ENCODE measurements at places on chromosomes 13 and 19.

DNA sequence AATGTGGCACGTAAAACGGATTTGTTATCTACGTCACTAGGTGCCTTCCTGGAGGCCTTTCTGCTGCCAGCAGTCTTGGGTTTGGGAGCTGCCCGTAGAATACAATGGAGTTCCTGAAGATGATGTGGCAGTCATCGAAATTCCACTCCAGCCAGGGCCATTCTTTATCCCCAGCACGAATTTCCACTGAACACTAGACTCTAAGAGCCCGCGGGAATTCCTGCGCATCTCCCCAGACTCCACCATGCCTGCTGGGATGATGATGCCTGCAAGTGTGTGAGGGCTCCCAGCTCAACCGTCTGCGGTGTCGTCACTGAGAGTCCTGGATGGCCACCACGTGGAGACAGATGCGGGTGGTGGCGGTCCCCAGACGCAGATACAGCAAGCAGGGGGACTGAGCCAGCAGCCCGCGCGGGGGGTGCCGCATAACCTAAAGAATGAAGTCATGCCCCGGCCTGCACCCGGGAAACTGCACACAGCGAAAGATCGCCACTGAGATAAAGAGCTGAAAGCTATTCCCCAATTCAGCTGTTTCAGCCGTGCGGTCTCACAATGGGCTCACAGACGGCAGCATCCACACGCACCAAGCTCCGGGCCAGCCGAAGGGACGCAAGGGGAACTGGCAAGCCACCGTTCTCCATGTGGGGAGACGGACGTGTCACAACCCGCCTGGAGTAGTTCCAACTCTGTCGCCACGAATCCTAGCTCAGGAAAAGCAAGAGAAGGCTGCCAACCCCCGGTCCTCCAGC lies 41.1 kb downstream of the COL4A1 start:
- DNase-seq, result no peak

DNA sequence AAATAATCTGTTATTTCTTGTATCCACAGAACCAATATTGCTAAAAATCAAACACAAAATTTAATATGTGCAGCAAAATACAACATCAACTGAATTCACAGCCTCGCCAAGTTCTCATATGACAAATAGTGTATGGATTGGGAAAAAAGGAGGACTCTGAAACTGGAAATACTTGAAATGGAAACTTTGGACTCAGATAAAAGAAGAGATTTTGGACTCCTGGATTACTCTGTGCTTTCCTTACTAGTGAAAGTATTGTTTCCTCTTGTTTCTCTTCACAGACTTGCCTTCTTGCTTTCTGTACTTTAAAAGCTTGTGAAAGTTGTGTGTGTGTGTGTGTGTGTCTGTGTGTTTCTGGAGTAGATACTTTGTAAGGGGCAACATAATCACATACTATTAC lies 1596.3 kb downstream of the PCDH9 start:
- no peak for DNase-seq

GRCh38 chr19:32181216-32181920 lies 164.0 kb upstream of the ZNF507 start:
- no peak for DNase-seq

DNA sequence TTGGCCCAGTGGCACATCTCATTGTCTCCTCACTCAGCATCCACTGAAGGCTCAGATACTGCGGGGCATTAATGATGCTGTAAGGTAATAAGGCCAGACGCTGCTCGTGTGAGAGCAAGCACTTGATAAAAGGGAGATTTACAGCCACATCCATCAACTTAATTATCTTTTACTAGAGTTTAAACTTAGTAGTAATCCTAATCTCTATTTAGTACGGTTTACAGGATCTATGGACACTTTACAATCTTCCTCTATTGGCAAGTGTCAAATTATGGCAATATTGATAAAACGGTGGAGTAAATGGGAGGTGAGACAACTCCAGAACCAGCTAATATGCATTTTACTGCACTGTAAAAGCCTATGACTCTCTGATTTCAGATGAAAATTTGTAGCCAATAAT lies 192.7 kb upstream of the GPR12 start:
- DNase-seq, result no peak

DNA sequence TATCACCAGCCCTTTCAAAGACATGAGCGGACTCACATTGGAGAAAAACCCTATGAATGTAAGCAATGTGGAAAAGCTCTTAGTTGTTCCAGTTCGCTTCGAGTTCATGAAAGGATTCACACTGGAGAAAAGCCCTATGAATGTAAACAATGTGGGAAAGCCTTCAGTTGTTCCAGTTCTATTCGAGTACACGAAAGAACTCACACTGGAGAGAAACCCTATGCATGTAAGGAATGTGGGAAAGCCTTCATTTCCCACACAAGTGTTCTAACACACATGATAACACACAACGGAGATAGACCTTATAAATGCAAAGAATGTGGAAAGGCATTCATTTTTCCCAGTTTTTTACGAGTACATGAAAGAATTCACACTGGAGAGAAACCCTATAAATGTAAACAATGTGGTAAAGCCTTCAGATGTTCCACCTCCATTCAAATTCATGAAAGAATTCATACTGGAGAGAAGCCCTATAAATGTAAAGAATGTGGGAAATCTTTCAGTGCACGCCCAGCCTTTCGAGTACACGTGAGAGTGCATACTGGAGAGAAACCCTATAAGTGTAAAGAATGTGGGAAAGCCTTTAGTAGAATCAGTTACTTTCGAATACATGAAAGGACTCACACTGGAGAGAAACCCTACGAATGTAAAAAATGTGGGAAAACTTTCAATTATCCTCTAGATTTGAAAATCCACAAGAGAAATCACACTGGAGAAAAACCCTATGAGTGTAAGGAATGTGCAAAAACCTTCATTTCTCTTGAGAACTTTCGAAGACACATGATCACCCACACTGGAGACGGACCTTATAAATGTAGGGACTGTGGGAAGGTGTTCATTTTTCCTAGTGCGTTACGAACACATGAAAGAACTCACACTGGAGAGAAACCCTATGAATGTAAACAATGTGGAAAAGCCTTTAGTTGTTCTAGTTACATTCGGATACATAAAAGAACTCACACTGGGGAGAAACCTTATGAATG lies 17.6 kb downstream of the ZNF791 start:
- no peak for DNase-seq

- peak; percentile 49 for DNase-seq
Observed at GRCh38 chr13:42048684-42049453, 421 bp downstream of the DGKH start.

GRCh38 chr13:40109351-40109844 lies 453.9 kb downstream of the COG6 start:
- DNase-seq, result no peak

DNA sequence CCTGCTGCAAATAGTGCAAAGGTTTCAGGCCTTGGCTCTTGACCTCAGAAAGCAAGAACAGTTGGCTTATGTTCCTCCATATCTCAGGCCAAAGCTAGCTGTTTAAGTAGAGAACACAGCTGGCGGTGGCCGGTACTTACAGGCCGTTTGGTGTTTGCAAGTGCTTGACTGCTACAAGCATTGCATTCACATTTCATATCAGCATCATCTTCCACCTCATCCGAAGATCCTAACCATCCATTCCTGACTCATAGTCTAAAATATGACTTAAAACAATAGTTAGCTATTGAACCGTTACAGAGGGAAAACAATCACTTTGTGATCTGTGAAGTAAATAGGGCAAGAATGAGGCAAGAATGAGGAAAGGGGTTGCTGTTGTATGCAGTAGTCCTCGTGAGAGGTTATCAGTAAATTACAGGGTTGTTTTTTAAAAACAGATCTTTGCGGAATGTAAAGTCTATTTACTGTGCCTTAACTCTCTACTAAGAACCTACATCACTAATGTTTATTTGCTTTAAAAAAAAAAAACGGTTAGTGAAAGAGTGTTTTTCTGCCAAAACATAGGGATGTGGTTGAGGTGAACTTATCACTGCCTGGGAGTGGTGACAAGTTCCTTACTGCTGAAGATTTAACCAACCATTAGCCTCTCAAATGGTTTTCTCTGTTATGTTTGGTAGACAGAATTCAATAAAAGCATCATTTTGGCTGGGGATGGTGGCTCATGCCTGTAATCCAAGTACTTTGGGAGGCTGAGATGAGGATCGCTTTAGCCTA lies 21.6 kb upstream of the WDR88 start:
- no peak for DNase-seq

GRCh38 chr13:21996049-21996448 lies 325.2 kb downstream of the FGF9 start:
- no peak for DNase-seq

DNA sequence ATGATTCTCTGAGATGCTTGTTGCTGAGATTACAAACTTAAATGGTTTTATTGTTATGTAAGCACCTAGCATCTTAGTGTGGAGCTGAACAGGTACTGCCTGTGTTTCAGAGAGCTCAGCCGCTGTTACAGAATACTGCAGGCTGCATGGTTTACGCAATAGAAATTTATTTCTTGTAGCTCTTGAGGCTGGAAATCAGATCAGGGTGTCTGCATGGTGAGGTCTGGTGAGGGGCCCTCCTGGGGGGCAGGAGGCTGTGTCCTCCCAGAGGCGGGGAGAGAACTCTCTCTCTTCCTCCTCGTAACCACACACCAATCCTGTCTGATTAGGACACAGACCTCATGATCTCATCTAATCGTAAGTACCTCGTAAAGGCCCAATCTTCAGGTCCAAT lies 13.1 kb downstream of the ATP11A start:
- no peak for DNase-seq

GRCh38 chr13:98246538-98247172 lies 69.6 kb upstream of the RNF113B start:
- DNase-seq, result no peak

Data from activated T-cell treated with anti-CD3 and anti-CD28 coated beads for 48 hours (primary cell).